ENCODE measurements at places on chromosomes 6 and 20.
A peak's percentile ranks its signal among the peaks of the same experiment; 100 is the strongest.

GRCh38 chr6:21666201-21666691, 72.7 kb downstream of the SOX4 start:
- no peak for DNase-seq

DNA sequence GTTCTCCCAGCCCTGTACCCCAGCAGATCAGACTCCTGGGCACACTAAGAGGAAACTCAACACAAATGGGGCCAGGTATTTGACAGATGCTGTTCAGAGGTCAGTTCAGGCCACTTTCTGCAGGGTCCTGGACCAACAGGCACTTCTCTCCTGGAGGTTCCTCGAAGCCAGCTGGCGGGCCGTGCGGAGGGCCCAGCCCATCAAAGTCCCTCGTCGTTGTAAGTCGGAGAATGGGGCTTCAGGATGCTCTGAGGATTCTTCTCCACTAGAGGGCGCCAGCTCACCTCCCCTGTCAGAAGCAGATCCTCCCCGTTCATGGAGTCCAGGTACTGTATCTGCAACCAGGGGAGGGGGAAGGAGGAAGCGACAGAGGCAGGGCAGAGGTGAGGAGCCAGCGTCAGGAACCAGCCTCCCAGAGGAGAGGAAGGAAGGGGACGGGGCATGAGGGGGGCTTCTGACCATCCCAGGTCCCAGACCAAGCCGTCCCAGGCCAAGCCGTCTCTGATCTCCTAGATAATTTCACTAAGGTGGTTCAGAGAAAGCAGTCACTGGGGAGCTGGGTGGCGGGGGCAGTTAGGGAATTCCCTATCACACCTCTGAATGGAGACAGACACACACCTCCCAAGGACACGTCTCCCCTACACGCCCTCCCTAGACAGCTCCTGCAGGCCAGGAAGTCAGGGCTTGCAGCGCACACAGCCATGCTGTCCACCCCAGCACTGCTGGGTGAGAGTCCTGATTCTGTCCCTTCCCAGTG, 11.7 kb upstream of the FAM83C start:
- peak; percentile 83 for DNase-seq

DNA sequence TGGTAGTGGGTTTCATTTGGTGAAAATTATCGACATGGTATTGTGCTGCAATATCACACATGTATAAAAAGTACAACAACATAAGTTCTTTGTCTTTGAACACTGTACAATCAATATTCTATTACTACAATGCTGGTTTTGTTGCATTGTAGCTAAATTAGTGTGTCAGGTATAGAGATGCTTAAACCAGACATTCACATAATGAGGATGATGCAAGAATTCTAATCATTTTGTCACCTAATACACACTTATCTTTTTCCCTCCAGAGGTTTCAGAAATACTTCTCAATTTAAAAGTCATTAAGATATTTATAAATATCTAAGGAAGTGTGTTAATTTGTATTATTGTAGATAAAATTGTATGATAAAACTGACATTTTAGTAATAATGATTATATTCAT, 174.8 kb upstream of the MAN1A1 start:
- DNase-seq = no peak

DNA sequence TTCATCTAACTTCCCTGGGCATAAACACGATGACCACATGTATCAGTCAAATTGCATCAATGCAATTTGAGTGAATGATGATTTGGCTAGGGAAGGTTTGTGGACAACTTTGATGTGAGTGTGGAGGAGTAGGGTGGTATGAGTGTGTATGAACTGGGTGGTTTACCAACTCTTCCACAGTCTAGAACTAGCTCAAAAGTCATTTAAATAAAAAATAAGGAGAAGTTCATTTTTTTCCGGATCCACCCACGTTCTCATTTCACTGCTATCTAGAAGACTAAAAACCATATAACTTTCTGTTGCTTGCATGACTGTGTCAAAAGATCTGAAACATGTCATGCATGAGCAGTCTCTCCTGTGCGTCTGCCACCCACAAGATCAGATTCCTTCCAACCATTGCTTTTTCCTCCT, 23.6 kb downstream of the SLC35D3 start:
- no peak for DNase-seq

- no peak for DNase-seq
Measured at GRCh38 chr20:19929481-19930145, 87.5 kb upstream of the NAA20 start.

GRCh38 chr6:145367149-145367548, 368.2 kb downstream of the EPM2A start:
- DNase-seq = no peak

DNA sequence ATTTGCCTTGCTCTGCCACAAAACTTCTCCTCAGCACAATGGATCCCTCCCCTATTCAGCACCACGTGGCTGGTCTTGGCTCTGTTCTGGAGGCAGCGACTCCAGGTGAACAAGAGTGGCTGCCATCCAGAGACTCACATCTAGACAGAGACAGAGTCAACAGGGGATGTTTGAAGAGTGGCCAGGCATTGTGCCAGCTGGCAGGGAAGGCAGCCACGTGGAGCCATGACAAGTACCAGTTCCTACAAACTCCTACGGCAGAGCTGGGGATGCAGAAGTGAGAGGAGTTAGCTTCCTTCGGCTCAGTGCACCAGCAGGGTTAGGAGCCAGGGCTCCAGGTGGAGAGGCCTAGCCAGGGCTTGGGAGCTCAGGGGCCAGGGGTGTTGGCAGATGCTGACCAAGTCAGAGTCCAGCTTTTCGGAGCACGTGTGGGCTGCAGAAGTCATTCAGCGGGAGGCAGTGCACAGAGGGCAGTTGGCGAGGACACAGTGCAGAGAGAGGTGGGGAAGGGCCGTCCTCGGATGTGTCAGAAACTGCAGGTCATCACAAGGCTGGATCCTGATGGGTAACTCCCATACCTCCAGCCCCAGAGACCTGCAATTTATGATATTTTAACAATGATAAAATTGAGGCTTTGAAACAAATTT, 171.7 kb upstream of the PDE10A start:
- peak; percentile 11 for DNase-seq

- DNase-seq = peak; percentile 28
Measured at GRCh38 chr6:29011276-29011734, 6.2 kb upstream of the ZNF311 start.

GRCh38 chr20:53643031-53643832, 49.6 kb upstream of the ZNF217 start:
- DNase-seq = no peak

DNA sequence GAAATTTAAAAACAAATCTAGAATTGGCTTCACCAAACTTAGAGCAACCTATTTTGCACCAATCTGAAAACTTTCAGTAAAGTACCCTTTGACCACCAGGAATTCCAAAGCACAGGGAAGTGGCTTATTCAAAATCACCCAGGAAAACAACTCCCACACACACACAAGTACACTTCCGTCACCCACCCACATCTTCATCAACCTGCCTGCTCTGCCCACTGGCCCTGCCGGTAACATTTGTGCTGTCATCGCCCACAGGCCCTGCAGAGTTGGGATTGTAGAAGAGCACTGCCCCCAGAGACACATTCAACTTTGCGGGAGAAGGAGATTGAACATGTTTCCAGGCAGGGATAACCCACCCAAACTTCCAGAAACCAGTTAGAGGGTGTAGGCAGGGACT, 19.3 kb upstream of the SCML4 start:
- DNase-seq = no peak

DNA sequence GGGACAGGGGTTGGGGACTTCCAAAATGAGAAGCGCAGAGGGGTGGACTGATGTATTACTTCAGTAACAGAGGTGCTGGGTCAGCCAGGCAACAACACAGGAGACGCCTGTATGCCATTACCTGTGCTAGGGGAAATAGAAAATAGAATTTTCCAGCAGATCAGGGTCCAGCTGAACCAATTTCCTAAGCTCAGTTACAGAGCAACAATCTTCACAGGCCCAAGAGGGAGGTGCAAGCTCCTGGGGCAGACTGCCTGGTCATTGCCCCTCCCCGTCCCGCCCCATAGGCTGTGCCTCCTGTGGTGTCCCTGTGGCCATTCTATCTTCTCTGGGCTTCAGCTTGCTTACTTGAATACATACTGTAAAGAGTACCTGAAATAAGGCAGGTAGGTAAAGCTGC, 3.7 kb downstream of the KCNK5 start:
- DNase-seq = no peak

- peak; percentile 31 for DNase-seq
Measured at GRCh38 chr6:36907781-36908180, 22.0 kb downstream of the C6orf89 start.

- DNase-seq = no peak
Measured at GRCh38 chr20:32497589-32498224, 87.4 kb downstream of the NOL4L start.

GRCh38 chr20:61595216-61595615, 343.2 kb downstream of the CDH4 start:
- no peak for DNase-seq

- DNase-seq = no peak
Measured at GRCh38 chr6:31157513-31158139, at the start of gene CCHCR1. Gene CCHCR1 (minus strand): TSS chr6:31157802. CDS start chr6:31157600, 202 bp downstream.

DNA sequence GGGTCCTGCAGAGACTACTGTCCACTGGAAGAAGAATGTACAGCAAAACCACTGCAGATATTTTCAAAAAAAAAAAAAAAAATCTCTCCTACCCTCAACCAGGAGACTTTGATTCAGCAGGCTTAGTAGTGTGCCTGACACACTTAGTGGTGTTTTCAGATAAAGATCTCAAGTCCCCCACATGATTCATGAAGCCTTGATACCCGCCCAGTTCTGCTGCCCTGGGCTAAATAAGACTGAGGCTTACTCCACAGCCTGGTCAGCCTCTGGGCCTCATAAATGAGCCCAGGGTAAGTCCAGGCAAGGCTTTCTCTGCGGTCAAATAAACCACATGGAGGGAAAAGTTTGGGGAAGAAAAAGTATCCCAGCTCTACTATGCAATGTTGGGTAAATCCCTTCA, 222.1 kb upstream of the ARID1B start:
- DNase-seq = no peak

- DNase-seq = no peak
Measured at GRCh38 chr6:121857551-121857950, 422.1 kb downstream of the GJA1 start.

All from astrocyte of the cerebellum (primary cell).